ENCODE measurements at places on chromosomes 3 and 15.

GRCh38 chr3:40725031-40725430 is 200.3 kb downstream of the ZNF621 start:
- no peak for DNase-seq

GRCh38 chr3:59526999-59527398 is 477.2 kb upstream of the CFAP20DC start:
- DNase-seq, result no peak

GRCh38 chr15:69758291-69758771 is 305.7 kb downstream of the RPLP1 start:
- no peak for DNase-seq

DNA sequence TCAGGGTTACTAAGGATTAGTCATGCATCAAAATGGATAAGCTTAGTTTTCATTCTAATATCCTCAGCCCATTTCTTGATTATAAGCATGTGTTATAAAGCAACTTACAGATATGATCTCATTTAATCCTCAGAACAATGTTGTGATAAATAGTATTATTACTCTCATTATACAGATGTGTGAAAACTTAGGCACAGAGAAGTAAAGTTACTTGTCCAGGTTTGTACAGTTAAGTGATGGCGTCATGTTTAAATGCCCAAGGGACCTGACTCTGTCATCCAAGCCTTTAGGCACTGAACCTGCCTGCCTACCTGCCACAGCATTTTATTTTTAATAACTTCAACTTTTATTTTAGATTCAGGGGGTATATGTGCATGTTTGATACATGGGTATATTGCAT is 472.9 kb upstream of the SEMA6D start:
- DNase-seq, result no peak

Measured in activated naive CD8-positive, alpha-beta T cell treated with anti-CD3 and anti-CD28 coated beads, Interleukin-2, amount 50 U/mL, for 24 hours (primary cell).